Trophoblast cell (in vitro differentiated cells and primary cell): ENCODE measurements at places on chromosomes 7 and 10.
A peak's percentile ranks its signal among the peaks of the same experiment; 100 is the strongest.

GRCh38 chr10:75297021-75297599 lies 61.4 kb upstream of the COMTD1 start:
- no peak for DNase-seq

DNA sequence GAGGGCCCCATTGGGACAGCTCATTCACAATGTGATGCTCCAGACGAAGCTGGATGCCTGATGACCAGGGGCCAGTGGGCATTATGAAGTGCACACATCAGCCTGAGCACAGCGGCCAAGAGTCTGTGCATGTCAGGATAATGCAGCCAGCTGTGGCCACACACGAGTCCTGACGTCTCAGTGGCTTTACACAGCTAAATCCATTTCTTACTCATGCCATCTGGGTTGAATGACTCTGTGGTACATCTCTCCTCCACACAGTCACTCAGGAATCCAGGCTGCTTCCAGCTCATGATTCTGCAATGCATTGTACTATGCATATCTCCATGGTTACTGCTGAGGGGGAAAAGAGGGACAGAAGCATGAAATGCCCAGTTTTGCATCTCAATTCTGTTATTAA lies 123.6 kb downstream of the PRLHR start:
- DNase-seq, result no peak

GRCh38 chr7:91264924-91265681 lies 870 bp downstream of the FZD1 start:
- peak; percentile 41 for DNase-seq

GRCh38 chr7:47281966-47282643 lies 299.8 kb downstream of the TNS3 start:
- DNase-seq, result no peak

DNA sequence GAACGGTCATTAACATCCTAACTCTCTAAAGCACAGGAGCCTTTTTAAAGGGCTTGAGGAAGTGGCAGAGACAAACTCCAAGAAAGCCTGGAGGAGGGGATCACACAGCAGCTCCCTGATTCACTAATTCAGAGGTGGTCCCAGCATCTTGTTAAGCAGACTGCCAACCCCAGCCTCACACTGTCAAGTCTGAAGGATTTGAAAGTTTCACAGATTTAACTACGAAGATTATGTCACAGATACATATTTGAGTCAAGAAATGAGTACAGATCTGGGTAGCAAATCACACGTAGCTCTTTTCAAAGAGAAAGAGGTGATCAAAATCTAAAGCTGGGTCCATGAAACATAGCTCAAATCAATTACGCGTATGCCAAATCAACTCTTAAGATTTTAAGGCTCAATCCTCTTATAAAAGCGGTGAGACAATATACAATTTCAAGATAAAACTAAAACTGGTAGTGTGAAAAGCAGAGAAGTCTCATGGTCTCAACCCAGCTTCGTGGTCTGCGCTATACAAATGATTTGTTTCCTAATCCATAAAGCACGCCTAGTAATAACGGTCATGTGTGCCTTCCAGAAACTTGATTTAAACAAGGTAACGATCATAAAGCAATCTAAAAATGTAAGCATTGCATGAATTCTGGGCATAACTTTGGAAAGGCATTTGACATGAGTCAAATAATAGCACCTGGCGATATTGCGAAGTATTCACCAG lies 229.9 kb upstream of the MKLN1 start:
- no peak for DNase-seq

- DNase-seq, result no peak
These were observed 197.3 kb upstream of the PODXL start for GRCh38 chr7:131753620-131754222.

DNA sequence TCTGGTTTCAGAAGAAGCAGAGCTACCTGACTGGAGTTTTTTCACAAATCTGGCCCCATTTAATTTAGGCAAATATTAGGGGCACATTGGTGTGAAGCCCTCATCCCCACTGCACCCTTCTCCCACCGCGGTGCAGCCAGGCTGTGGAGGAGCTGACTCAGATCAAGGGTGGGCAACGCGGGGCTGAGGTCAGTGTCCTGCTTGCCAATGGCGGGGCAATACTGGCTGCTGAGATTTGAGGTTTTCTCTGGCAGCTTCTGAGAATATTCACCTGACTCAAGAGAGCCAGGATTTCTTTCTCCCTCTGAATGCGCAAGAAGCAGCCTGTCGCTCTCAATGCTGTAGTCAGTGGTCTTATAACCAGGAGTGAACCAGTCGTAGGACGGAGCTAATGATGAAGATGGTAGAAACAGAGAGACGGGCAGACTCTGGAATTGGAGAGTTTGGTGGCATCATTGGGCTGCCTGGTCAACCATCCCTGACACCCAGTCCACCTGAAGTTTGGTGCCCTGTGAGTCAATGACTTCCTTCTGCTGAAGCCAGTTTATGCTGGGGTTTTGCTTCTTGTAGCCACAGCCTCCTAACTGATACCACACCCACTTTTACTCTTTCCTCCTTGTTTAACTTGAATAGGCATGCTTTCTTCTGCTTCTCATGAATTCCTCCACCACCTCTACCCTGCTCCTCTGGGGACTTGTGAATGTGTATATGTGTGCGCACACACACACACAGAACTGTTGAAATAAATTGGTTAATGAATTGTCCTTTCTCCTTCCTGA lies 123.7 kb upstream of the CTBP2 start:
- no peak for DNase-seq

DNA sequence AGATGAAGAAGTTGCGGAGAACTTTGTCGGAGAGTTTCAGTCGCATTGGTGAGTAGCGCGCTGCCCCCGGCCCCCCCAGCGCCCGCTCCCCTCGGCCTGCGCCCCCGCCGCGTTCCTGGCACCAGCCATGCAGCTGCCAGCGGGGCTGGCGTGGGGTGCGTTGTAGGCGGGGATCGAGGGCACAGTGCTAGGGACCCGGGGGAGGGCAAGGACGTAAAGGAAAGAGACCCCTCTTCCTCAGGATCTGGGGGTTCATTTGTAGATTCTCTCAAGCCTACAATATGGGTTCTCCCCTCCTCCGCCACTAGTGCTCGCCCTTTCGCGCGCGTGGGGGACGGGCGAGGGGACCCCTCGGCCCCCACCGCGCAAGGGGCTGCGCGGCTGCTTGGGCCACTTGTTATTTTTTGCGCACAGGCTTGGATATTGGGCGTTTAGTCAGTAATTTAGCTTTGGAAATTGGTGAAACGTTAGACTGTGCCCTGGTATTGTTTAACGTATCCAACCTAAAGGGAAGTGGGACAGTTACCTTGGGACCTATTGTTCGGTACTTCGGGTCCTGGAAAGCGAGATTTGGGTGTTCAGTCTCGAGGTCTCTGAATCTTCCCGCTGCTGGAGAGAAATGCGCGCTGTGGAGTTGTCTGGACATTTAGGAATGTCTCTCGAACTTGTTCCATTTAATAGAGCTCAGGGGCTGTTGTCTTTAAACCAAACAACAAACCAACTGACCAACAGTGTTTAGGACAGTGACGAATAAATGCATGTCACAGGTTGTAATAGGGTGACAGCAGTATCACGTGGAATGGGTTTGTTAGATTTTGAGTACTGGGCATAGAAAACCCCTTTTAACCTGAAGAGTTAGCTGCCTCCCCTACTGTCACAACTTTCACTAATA lies 796 bp downstream of the CDK14 start:
- DNase-seq, result peak; percentile 17

DNA sequence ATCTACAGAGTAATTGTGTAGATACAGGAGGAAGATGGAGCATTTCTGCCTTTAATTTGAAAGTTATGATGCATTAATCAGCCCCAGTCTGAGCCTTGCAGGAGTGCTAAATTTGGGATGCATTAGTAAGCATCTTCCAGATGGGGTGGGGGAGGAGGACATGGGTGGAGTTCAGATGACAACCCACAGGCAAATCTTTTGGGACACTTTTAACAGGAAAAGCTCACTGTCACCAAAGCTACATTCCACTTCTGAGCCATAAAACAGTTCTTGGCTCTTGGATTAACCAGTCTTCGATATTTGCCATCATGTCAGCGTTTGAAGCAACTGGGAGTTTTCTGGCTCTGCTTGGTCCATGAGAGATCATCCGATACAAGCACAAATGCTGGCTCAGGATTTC lies 121.1 kb downstream of the CXCL12 start:
- no peak for DNase-seq

GRCh38 chr7:79529214-79529880 lies 75.9 kb upstream of the MAGI2 start:
- no peak for DNase-seq

DNA sequence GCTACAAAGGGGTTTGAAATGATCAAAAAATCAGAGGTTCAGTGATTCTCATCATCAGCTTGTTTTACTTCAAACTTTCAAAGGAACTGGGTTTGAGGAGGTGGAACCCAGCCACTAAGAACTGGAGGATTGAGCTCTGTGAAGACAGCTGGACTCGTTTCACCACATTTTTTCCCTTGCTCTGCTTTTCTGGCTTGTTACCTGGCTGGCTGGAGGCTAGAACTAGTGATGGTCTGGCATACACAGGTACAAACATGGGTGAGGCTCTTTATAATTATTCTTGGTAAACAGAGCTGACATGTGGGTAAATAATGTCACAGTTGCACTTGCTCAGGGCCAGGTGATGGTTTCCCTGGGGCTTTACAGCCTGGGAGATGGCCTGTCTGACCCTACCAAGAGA lies 352.5 kb downstream of the FGFR2 start:
- DNase-seq, result peak; percentile 7

DNA sequence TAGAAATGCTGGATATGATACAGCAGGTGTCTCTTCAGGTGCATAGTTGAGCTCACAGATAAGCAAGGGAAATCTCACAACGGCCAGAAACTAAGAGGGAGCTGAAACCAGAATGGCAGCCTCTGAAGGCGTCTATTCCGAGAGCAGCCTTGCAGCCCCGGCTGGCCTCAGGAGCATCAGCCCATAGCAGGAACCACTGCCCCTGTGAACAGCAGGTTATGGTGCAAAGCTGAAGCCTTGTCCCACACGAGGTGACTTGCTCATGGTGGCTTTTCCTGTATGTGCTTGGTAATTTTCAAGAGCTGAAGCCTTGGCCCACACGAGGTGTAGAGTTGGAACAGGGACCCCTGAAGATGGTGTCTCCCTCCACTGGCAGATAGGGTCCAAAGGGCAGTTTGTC lies 33.2 kb downstream of the BNIP3 start:
- DNase-seq, result no peak

DNA sequence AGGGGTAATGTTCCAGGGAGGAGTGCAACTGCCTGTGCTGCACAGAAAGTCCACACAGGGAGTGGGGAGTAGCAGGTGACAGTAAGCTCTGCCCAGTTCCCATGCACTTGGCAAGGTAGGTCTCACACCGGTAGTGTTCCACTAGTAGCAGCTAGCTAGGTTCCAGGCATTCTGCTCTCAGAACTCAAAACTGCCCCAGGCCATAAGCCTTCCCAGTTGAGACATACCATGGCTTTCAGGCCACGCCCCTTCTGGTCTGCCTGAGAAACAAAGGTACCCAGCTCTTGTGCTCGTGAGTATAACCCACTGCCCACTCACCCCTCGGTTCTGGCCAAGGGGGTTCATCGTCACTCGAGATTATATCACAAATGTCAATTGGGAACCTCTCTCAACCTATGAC lies 12.6 kb downstream of the CASP7 start:
- DNase-seq, result peak; percentile 77

DNA sequence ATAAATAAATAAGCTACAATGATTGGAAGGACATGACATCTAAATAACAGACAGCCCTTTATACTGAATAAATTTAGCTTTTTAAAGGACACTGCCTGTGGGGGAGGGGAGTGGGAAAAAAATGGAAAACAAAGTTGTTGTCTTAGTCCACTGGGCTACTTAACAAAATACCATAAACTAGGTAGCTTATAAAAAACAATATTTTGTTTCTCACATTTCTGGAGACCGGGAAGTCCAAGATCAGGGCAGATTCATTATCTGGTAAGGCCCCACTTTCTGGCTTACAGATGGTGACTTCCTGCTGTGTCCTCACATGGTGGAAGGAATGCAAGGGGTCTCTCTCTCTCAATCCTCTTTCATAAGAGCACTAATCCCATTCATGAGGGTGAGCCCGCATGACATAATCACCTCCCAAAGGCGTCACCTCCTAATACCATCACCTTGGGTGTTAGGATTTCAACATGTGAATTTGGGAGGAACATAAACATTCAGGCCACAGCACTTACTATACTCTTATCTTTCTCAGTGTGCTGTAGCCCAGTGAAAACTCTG lies 43.0 kb downstream of the DNAJC12 start:
- DNase-seq, result no peak

DNA sequence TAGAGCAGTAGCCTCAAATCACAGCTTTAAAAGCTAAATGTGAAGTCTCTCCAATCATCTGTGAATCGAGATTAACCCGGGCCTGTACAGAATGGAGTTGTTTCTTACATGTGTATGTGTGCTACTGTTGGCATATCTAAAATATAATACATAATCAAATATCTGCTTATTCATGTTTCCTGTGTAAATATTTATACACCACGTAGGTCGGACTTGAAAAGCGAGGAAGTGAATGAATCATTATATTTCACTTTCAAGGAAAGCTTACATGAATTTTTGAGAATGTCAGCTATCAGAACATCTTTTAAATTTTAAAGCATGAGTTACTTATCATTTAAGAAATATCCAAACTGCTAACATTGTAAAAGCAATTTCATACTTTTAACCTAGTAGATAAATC lies 233.3 kb downstream of the SLC25A13 start:
- no peak for DNase-seq

- DNase-seq, result no peak
These were observed 74.8 kb downstream of the SVIL start for GRCh38 chr10:29559996-29560395.

GRCh38 chr7:94251-94801 lies 98.0 kb upstream of the FAM20C start:
- no peak for DNase-seq

- no peak for DNase-seq
These were observed 47.8 kb downstream of the MGMT start for GRCh38 chr10:129514568-129515451.

GRCh38 chr10:103564116-103564501 lies 70.6 kb downstream of the NEURL1 start:
- DNase-seq, result no peak

DNA sequence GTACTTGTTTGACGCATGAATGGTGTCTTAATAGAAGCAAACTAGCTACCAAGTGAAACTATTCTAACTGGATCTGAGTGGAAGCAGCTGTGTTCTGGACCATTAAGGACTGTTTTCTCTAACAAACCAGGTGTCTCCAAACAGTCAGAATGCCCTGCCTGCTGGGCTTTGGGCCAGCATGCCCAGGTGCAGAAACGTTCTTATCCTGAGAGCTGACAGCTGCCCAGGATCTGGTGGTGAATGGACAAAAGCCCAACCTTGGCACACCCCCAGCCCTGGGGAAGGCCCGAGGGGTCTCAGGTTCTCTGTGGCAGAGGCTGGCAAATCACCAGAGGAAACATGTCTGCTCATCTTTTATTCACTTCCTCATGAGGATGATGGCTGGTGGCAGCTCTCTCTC lies 48.2 kb upstream of the LAMB4 start:
- no peak for DNase-seq

DNA sequence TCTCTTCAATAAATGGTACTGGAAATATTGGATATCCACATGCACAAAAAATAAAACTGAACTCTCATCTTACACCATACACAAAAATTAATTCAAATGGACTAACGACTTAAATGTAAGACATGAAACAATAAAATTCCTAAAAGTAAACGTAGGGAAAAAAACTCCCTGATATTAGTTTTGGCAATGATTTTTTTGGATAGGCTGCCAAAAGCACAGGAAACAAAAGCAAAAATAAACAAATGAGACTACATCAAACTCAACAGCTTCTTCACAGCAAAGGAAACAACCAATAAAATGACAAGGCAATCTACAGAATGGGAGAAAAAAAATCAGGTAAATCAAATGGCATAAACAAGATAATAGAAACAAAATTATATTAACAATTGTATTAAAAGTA lies 65.7 kb downstream of the ORC5 start:
- DNase-seq, result no peak

GRCh38 chr10:14397066-14397465 lies 66.3 kb upstream of the FRMD4A start:
- no peak for DNase-seq
